Thoracic aorta (tissue), 2 donors: ENCODE measurements at places on chromosomes 1 and 21. TPM values are rescaled to one million over a fixed set of nuclear protein-coding genes. Genes with fewer than 3 reads are reported as not detected.
A peak's percentile ranks its signal among the peaks of the same experiment; 100 is the strongest.

SLC1A7 gene
- 3.0 TPM for total RNA-seq

RIIAD1 gene
- total RNA-seq: not detected

GRCh38 chr1:33762962-33763361 is 100.9 kb upstream of the HMGB4 start:
- DNase-seq: no peak
- H3K27ac ChIP-seq: peak overlapping the region; percentile 80
- no peaks in the 10 kb centered on the region for H3K36me3 ChIP-seq
- H3K4me3 ChIP-seq: no peak overlapping the region
- peaks cover 54% of the 10 kb centered on the region for H3K4me1 ChIP-seq

- no peak overlapping the region for H3K4me3 ChIP-seq
- no peaks in the 10 kb centered on the region for H3K27me3 ChIP-seq
- H3K36me3 ChIP-seq: no peaks in the 10 kb centered on the region
- H3K27ac ChIP-seq: no peak overlapping the region
- H3K4me1 ChIP-seq: peaks cover 60% of the 10 kb centered on the region
- DNase-seq: no peak
Measured at GRCh38 chr1:243727503-243728203, 122.4 kb downstream of the AKT3 start.

- DNase-seq: no peak
- no peaks in the 10 kb centered on the region for H3K27me3 ChIP-seq
- H3K4me1 ChIP-seq: peaks cover 10% of the 10 kb centered on the region
Measured at GRCh38 chr1:161956097-161956496, 67.6 kb downstream of the OLFML2B start.

DNA sequence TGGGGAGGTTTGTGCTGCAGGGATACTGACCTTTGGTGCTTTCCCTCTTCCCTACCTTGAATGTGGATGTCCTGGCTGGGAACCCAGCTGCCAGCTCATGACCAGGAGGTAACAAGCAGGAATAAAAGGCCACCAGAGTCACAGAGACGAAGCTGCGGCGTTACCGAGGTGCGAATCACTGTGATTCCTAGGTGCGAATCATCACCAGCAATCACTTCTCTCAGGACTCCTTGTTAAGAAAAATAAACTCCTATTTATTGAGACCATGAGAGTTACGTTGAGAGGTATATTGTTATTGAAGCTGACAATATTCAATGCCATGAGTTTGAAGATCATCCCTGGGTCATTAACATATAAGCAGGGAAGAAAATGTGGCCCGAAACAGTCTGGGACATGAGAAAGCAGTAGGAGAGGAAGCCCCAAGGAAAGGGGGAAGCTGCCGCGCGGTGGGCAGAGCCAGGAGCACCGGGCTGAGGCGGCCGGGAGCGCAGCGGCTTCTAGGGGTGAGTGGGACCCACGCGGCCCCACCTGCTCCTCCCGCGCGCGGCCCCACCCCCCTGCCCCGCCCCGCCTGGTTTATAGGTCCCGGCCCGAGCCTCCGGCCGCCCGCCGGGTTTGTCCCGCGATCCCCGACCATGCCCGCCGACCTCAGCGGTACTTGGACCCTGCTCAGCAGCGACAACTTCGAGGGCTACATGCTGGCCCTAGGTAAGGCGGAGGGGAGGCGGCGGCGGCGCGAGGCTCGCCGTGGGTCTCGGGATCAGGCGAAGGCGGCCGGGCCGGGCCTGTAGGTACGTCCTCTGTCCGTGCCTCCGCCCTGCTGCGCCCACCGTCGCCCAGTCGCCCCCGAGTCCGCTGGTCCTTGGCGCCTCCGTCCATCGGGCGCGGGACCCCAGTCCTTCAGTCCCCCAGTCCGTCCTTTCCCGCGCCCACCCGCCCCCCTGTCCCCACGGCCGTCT is at the start of gene RBP7:
TSS of gene RBP7 (plus strand) at position 605 of the 959 bp plus-strand sequence. CDS start at position 636, 31 bp downstream.
- no peak for DNase-seq
- no peaks in the 10 kb centered on the region for H3K4me1 ChIP-seq
- H3K27ac ChIP-seq: no peak within 1 kb of the TSS
- peak within 1 kb of the TSS; percentile 73 for H3K4me3 ChIP-seq
- H3K27me3 ChIP-seq: no peaks in the 10 kb centered on the region

DNA sequence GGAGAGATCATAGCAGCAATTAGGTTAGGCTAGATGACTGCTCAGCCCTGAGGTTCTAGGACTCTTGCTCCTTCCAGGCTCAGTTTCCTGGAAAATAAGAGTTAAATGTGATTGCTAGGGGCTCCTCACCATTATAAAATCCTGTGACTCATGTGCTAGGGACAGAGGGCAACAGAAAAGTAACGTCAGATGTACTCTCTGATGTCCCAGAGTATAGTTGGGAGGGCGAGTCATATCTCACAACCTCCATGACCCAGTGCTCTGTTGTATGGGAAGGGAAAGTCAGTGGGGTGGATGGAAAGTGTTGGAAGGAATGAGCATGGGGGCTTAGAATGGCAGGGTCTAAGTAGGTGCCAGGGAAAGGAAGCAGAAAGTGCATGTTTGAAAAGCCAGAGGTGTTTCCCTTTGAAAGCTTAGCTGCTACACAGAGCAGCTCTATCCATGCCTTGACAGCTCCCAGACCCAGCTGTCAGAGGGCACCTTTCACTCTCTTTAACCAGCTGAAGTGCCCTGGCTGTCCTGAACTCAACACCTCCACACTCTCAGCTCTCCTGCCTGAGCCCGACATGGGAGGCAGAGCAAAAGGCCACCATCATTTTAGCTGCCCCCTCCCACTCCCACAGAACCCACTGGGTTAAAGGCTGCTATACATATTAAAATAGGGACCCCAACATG is 11.6 kb downstream of the GJA5 start:
- no peaks in the 10 kb centered on the region for H3K36me3 ChIP-seq
- H3K4me3 ChIP-seq: no peak overlapping the region
- H3K27me3 ChIP-seq: no peaks in the 10 kb centered on the region
- no peak overlapping the region for H3K27ac ChIP-seq
- no peak for DNase-seq
